Effector CD4-positive, alpha-beta T cell (primary cell): ENCODE measurements at places on chromosomes 7 and 10.

DNA sequence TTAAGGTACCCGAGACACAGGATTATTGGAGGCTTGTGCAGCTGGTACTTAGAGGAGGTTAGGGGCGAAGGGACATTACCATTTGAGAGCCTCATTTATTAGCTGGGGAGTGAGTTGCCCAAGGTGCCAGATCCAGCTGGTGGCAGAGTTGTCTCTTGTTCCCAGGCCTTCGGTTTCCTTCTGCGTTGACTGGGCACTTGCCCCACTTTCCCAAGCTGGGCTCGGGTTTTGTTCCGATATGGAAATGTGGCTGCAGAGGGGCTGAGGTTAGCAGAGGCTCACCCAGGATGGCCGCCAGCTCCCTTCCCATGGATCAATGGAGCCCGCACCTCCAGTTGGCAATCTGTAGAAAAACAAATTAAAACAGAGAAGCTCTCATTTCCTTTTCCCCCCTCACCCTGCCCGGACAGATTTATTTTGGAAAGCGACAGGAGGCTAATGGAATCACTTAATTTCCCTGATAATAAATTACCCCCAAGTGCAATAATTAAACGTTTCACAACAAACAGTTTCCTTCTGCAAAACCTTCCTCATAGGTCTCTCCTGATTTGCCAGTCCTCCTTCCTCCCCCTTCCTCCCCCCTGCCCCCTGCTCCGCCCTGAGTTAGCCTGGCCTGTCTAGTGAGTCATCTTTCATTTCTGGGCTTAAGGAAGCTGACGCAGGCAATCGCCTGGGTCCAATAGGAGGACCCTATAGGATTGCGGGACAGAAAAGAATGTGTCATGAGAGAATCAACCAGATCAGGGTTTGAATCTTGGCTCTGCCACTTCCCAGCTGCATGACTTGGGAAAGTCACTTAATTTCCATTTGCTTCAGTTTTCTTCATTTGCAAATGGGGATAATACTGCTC lies 51.7 kb downstream of the ADRA2A start:
- no peak for DNase-seq

- no peak for DNase-seq
Observed at GRCh38 chr10:47152861-47153349, 147.1 kb upstream of the GDF10 start.

DNA sequence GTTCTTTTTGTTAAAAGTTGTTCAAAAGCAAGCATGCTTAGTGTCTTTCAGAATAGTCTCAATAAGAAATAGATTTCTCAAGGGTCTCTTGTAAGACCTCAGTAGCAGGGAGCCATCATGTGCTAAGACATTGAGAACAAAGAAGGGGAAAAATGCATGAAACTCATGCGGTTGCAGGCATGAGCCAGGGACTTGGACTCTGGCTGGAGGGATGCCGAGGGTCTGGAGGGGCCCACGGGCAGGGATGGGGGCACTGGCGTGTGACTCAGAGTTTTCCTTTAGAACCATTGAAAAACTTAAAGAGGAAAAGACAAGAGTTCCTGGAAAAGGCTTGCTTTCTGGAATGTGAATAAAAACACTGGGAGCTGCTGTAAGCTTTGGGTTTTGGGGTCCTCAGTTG lies 253.3 kb downstream of the CCDC3 start:
- DNase-seq: no peak

DNA sequence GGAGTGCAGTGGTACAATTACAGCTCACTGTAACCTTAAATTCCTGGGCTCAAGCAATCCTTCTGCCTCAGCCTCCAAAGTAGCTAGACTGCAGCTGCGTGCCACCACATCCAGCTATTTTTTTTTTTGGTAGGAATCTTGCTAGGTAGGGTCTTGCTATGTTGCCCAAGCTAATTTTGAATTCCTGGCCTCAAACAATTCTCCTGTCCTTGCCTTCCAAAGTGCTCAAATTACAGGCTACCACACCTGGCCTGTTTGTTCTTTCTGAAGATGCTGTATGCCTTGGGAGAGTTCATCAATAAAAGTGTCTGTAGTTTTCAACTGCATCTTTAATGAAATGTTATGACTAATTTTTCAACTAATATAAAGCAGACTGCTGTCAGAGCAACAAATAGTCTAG lies 452 bp downstream of the SAMD9 start:
- no peak for DNase-seq

GRCh38 chr10:114402871-114403540 lies 1.3 kb downstream of the AFAP1L2 start:
- DNase-seq: no peak

DNA sequence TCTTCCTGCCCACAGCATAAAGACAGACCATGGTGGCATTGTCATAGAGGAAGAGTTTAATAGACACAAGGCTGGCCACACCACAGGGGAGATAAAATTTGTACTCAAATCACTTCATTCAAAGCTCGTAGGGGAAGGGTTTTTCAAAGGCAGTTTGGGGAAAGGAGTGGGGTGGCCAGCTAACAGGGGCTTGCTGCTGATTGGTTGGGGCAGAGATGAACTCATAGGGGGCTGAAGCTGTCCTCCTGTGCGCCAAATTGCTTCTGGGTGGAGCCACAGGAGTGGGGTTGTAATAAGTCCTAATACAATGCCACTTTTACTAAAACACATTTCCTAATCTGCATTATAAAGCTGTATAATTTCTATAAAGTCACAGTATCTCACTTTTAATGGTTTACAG lies 22.5 kb downstream of the PDZD8 start:
- no peak for DNase-seq

GRCh38 chr7:115060095-115060870 lies 138.4 kb downstream of the MDFIC start:
- DNase-seq: no peak

DNA sequence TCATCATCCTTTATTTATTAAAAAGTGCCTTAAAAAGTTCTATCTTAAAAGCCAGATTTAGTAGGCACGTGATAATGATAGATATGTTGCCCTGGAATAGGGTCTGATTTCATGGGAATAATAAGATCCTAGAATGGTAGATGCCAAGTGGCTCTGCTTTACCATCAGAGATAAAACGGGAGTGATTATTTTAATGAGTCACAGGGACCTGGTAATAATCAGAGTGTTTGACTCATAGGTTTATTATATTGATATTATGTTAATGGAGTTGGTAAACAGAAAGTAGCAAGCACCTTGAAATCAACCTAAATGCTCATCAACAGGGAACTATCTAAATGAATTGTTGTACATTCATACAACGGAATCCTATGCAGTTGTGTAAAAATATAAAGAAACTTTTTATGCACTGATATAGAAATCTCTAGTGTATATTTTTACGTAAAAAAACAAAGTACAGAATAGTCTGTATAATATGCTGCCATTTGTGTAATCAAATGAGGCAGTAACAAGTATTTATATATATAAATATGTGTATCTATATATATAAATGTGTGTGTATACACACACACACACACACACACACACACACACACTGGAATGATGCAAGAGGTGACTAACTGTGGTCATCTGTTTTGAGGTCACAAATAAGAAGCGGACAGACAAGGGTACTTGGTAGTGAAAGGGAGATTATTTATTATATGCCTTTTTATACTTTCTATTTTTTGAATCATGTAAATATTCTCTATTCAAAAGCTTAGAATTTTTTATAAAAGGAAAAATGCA lies 78.6 kb upstream of the DYNC1I1 start:
- DNase-seq: no peak

- no peak for DNase-seq
Observed at GRCh38 chr10:77770868-77771175, 133.2 kb upstream of the KCNMA1 start.

DNA sequence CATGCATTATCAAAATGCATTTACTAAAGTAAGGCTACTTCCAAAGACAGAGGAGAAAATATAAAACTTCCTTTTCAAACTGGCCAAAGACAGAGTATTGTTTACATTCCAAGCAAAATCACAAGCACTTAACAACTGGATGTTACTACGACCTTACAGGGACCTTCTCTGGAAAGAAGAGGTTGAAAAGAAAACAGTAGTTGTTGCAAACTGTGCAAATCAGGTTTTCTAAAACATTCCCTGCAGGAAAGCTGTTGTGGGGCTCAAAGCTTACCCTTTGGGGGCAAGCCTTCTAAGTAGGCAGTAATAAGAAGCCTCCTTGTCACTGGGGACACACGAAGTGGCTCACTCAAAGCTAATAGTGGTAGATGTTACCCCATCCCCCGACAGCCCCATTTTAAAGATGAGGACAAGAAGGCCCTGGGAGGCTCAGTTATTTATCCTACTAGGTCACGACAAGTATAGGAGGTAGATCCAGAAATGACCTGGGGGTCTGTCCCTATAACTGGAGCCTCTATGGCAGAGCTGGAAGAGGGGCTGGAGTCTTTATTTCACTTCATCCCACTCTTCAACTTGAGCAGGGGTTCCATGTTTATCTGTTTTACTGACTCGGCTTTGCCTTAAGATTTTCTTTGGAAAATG lies 46.6 kb downstream of the ATXN7L1 start:
- DNase-seq: no peak

GRCh38 chr7:113289140-113289740 lies 170.9 kb upstream of the SMIM30 start:
- no peak for DNase-seq

- DNase-seq: no peak
Observed at GRCh38 chr7:11612737-11613136, 219.3 kb downstream of the THSD7A start.

GRCh38 chr10:96919785-96920430 lies 87.8 kb downstream of the LCOR start:
- DNase-seq: no peak

DNA sequence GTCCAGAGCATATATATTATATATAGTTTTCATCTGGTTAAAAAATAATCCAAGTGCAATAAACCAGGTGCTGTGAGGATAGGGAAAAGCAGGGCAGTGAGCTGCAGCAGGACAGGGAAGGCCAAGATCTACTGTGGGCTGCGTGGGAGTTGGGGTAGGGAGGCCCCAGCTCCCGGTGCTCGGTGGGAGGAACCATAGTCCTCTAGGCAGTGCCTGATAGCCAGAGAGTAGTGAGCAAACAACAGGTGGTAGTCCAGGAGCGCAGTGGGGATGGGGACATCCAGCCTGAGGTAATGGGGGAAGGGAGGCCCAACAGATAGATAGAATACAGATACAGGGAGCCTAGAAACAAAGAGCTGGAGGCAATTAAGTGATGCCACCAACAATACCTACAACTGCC lies 4.1 kb upstream of the BMPR1A start:
- no peak for DNase-seq

- no peak for DNase-seq
Observed at GRCh38 chr10:58661336-58661735, 148.7 kb downstream of the BICC1 start.

DNA sequence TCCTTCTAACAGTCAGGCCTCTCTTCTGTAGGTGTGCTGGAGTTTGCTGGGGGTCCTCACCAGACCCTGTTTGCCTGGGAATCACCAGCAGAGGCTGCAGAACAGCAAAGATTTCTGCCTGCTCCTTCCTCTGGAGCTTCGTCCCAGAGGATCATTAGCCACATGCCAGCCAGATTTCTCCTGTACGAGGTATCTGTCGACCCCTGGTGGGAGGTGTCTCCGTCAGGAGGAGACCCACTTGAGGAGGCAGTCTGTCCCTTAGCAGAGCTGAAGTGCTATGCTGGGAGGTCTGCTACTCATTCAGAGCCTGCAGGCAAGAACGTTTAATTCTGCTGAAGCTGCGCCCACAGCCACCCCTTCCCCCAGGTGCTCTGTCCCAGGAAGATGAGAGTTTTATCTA lies 611.1 kb upstream of the COBL start:
- no peak for DNase-seq

GRCh38 chr7:35261041-35261440 lies 7.1 kb upstream of the TBX20 start:
- no peak for DNase-seq

DNA sequence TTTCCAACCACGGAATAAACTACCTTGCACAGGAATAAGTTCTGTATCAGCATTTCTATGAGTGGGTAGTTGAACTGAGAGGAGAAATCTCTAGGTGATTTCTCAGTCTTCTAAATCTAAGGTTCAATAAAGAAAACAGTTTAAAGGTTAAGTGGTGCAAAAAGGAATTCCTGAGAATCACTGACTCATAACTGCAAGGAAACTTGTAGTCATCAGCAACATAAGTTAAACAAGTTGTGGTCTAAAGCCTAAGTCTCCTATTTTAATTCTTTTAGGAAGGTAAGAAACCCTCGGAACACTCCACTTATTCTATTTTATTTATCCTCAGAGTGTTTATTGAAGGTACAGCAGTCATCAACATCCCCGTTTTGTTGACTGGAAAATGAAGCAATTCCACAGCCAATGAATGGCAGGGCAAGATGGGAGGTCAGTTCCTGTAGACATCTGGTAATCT lies 92.4 kb upstream of the PIK3CG start:
- no peak for DNase-seq

DNA sequence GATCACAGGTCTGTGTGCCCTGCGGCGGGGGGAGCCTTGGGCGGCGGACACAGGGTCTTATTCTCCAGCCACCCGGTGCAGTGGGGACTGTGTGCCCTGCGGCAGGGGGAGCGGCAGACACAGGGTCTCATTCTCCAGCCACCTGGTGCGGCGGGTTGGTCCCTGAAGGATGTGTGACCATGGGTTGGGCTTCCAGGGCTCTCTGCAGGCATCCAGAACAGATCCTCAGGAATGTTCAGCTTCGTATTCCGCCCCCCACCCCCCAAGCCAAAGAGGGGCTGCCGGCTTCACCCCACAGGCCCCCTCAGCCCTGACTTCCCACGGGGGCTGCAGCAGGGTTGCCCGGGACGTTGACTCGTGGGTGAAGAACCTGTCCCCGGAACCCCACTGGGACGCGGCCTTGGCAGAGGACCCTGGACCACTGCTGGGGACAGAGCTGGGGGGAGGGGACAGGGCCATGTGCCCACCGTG lies 154.5 kb upstream of the PPP2R2D start:
- DNase-seq: no peak

DNA sequence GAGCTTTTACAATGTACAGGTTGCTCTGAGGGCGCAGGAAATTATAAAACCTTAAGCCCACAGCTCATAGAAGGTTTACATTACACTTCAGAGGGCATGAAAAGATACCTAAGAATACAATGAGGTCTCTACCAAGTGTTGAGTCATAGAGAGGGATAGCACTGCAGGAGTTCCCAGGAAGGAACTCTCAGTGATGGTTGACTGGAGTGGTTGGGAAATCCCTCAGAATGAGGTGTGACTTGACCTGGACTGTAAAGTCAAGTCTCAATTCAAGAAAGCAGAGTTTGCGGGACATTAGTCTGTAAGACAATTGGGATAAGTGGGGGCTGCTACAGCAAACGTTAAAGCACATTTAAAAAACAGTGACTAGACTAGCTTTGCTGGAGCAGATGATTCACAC lies 21.9 kb downstream of the TNKS2 start:
- no peak for DNase-seq
